ENCODE measurements at places on chromosomes 12 and 14.

GRCh38 chr12:52236386-52237050 is 3.5 kb downstream of the KRT7 start:
- DNase-seq, result no peak

DNA sequence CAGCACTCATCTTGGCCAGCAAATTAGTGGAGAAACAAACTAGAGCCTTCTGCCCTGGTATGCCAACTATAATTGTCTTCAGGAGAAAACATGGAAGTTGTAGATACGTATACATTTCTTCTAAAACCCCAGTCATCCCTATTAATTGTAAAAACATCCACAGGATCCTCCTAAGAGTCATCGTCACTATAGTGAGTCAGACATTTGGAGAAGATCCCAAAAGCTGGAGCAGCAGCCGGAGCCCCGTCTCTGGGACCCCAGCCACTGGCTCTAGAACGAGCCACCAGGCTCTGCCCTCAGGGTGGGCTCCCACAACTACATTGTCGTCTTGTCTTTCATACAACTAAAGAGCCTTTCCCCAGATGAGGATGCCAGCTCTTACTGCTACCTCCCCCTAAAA is 15.5 kb downstream of the PRKAB1 start:
- DNase-seq, result no peak

DNA sequence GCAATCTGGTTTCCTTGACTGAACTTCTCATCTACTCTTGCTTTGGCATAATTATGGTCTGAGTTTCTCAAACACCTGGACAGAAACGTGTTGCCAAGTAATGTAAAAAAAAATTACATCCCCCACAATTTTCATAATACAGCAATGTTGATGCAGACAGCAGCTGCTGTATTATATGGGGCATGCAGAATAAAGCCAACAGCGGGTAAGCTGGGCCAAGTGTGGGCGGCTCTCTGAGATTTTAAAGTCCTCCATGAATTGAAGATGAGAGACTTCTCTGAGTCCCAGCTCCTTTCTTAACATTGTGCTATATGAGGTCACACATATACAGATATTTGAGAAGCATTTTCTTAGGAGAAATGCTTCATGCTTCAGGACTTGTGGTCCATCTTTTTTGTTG is 881.2 kb downstream of the GALC start:
- no peak for DNase-seq

DNA sequence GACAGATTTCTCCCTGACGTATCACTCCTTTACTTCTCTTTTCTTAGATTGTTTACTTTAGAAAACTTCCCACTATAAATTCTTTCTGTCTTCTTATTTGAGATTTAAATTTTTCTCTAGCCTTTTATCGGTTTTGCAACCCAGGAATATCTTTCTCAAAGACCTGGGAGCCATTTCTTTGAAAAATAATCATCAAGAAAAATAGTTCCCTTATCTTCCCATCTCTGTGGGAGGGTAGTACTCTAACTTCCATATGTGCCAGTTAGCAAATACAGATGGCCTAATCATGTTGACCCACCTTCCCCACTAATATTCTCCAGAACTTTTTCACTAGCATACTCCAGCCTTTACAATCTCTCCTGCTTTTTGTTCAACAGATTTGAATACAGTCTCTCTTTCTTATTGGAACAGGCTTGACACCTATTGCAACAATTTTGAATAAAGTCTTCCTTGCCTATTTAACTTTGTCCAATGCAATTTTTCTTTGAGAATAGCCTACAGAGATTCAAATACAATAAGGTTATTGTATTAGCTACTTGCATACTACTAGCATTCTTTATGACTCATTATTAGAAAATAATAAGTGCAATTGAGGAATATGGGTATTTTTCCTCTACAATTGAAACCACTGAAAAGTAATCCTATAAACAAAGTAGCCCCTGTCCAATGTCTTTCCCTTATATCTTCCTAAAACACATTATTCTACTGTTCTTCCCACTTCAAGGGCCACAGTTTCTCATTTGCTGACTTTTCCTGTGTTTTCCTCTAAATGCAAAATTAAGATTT is 27.4 kb upstream of the KLRB1 start:
- no peak for DNase-seq

- DNase-seq, result no peak
These were observed 68.8 kb upstream of the CAND1 start for GRCh38 chr12:67200386-67200785.

GRCh38 chr12:54431911-54432814 is 13.1 kb upstream of the ITGA5 start:
- DNase-seq, result no peak

- DNase-seq, result no peak
These were observed 193.6 kb upstream of the FAR2 start for GRCh38 chr12:28955491-28955890.

GRCh38 chr12:527241-527640 is 67.5 kb downstream of the B4GALNT3 start:
- DNase-seq, result no peak

GRCh38 chr14:104591506-104592291 is 12.1 kb downstream of the C14orf180 start:
- DNase-seq, result no peak

- no peak for DNase-seq
These were observed 91.3 kb downstream of the DAD1 start for GRCh38 chr14:22497671-22498093.

DNA sequence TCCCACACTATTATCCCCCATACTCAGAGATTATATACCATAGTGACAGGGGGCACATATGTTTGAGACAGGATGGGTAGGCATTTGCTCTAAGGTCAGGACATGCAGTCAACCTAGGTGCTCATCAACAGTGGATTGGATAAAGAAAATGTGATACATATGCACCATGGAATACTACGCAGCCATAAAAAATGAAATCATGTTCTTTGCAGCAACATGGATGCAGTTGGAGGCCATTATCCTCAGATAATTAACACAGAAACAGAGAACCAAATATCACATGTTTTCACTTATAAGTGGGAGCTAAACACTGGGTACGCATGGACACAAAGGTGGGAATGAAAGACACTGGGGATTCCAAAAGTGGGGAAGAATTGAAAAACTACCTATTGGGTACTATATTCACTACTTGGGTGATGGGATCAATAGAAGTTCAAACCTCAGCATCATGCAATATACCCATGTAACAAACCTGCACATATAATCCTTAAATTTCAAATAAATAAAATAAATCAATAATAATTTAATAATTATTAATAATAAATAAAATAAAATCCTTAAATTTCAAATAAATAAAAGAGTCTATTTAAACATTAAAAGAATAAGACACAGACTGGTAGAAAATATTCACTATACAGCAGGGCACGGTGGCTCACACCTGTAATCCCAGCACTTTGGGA is 160.1 kb upstream of the CNOT2 start:
- DNase-seq, result no peak

DNA sequence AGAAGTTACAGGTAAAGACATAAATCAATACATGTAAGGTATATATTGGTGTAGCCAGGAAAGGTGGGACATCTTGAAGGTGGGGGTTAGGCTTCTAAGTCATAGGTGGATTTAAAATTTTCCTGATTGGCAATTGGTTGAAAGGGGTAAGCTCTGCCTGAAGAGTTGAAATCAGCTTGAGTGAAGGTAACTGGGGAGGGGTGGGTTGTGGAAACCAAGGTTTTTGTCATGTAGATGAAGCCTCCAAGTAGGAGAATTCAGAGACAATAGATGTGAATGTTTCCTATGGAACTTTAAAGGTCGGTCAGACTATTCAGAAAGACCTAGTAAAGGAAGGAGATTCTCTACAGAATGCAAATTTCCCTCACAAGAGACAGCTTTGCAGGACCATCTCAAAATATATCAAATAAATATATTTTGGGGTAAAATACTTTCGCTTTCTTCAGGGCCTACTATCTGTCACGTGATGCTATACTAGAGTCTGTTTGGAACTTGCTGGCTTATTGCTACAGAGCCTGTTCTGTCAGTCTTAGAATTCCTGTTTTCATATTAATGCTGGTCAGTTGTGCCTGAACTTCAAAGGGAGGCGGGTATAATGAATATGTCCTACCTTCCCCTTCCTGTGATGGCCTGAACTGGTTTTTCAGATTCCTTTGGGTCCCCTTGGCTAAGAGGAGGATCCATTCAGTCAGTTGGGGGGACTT is 20.6 kb upstream of the SPATA7 start:
- no peak for DNase-seq

- no peak for DNase-seq
These were observed 3.9 kb downstream of the DLK1 start for GRCh38 chr14:100730581-100730980.

DNA sequence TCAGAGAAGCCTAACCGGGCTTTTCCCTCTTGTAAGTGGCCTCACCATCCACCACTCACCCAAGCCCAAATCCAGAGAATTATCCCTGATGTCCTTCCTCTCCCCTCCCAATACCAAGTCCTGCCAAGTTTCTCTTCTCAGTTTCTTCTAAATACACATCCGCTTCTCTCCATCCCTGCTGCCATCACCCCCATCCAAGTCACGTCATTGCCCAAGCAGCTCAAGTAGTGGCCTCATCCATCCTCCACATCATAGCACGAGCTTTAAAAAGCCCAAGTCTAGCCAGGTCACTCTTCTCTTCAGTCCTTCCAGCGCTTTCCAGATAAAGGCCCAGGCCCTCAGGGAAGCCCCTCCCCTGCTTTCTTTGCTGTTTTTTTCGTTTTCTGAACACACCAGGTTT is 25.4 kb downstream of the IL31 start:
- no peak for DNase-seq

DNA sequence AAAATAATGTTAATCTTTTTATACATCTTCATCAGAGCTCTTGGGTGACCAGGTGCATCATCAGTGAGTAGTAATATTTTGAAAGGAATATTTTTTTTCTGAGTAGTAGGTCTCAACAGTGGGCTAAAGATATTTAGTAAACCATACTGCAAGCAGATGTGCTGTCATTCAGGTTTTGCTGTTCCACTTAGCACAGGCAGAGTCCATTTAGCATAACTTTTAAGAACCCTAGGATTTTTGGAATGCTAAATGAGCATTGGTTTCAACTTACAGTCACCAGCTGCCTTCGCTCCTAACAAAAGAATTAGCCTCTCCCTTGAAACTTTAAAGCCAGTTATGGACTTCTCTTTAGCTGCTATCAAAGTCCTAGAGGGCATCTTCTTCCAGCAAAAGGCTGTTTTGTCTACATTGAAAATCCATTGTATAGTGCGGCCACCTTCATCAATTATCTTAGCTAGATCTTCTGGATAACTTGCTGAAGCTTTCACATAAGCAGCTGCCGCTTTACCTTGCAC is 24.6 kb downstream of the RIMKLB start:
- no peak for DNase-seq

DNA sequence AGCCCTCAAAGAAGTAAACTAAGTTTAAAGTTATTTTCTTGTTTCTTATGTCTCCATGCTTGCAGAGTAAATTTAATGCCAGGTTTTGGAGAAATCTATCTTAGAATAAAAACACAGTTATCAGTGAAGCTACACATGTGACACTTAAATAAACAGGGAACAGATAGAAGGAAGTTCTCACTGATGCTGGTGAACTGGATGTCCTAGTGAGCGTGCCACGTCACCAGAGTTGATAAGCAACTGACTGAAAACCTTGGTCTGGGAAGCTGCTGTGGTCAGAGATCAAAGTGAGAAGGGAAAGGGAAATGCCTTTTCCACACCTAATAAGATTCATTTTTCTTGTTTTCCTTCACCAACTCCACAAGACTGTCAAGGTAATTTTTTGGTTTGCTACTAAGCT is 74.8 kb upstream of the PCED1B start:
- DNase-seq, result no peak

DNA sequence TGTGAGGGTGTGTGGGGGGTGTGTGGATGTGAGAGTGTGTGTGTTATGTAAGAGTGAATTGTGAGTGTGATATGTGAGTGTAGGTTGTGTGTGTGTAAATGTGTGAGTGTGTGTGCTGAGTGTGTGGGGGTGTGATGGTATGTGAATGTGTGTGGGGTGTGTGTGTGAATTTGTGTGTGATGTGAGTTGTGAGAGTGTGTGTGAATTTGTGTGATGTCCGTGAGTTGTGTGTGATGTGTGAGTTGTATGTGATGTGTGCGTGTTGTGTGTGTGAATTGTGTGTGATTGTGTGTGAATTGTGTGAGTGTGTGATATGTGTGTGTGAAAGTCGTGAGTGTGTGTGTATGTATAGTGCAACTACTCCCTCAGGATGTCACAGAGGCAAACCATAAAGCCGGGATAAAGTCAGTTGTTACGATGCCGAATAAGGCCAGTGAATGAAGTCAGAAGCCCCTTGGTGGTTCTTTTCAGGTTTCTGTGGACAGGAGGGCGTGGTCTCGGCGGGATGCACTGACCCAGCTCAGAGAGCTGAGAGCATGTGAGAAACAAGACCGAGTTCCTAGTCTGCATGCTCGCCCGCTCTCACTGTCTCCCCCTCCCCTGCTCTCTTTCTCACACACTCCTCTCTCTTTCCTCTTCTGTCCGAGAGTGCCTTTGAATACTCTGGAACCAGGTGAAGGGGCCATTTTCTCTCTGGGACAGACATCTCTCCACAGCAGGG is 71.8 kb upstream of the MAX start:
- no peak for DNase-seq

DNA sequence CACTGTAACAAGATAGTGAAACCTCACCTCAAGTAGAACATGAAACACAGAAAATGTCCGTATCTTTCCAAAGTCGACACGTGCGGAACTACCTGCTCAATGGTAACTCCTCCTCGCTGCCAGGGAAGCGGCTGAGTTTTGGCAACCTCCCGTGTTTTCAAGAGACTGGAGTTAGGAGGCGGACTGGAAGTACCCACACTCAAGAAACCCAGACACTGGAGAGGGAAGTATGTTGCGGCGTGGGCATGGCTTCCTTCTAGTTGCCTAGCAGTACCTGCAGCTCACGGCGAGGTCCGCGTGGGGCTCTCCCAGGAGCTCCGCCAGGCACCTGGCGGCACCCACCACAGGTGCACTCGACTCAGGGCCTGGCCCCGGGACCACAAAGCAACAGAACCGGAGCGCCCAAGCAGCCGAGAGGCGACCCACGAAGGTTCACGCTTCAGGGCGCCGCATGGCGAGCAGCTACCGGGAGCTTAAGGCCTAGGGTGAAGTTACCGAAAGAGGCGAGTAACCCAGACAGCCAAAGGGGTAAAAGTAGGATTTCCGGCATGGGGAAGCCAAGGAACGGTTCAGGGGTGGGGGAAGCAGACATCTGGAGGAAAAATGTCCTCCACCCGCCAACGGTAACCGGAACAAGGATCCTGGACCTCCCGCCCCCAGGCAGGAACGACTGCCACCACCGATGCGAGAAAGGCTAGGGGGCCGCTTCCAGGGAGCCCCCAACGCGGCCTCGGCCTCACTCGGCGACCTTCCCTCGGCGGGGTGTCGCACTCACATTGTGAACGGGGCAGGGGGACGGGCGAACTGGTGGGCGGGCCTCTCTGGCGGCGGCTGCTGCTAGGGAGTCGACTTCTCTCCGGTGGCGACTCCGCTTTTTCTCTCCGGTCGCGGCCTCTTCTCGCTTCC is 608 bp downstream of the PTGES3 start:
- no peak for DNase-seq

All from GM12864 (cell line).